Sciatic nerve (tissue), 2 donors: ENCODE measurements at places on chromosomes 11 and 22. TPM values are rescaled to one million over a fixed set of nuclear protein-coding genes. Genes with fewer than 3 reads are reported as not detected.

The RBMXL2 gene
- 0.22 TPM for total RNA-seq

The CTSW gene
- 2.5 TPM for total RNA-seq

The IGLL1 gene
- total RNA-seq = not detected

The ENTHD1 gene
- total RNA-seq = 4.9 TPM

The GLYATL1 gene
- not detected for total RNA-seq

The RCOR2 gene
- 0.40 TPM for total RNA-seq

The TSPO gene
- total RNA-seq = 94.6 TPM

The TRPC6 gene
- total RNA-seq = 3.3 TPM

The GLB1L3 gene
- not detected for total RNA-seq

The C11orf87 gene
- 0.09 TPM for total RNA-seq

The HIC2 gene
- total RNA-seq = 4.8 TPM

The HSD17B12 gene
- total RNA-seq = 102 TPM

The SLC22A6 gene
- not detected for total RNA-seq

The CCND1 gene
- total RNA-seq = 192 TPM

The DBX1 gene
- not detected for total RNA-seq

The NFAM1 gene
- total RNA-seq = 6.6 TPM

The OR51I1 gene
- total RNA-seq = not detected

The DKK3 gene
- 201 TPM for total RNA-seq

The LRRC4C gene
- total RNA-seq = 16.6 TPM

The B3GAT1 gene
- total RNA-seq = 23.3 TPM

The OR52E5 gene
- not detected for total RNA-seq

The SCN4B gene
- total RNA-seq = 2.9 TPM

The RFPL1 gene
- total RNA-seq = not detected

The SHANK3 gene
- 56.6 TPM for total RNA-seq

The SLC29A2 gene
- 2.3 TPM for total RNA-seq

The CEP57 gene
- 48.1 TPM for total RNA-seq
